SK-N-SH (cell line): ENCODE measurements at places on chromosomes 2 and 18. TPM values are rescaled to one million over a fixed set of nuclear protein-coding genes. Genes with fewer than 3 reads are reported as not detected.

GRCh38 chr2:601387-601698 lies 75.9 kb downstream of the TMEM18 start:
- DNase-seq: peak; percentile 34

DNA sequence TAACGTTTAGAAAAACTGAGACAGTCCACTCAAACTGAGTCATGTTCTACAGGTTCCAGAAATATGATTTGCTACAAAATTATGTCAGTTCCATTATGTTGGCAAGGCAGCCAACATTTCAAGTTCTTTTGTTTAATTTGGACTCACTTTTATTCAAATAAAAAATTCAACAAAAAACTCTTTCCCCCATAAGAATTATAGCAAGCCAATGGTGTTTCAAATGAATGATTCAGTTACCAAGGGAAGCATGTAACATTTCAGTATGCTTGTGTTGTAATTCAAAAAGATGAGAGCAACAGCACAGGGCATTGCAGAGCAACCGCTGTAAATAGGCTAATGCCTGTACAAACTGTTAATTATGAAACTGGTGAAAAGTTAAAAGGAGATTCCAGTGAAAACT lies 140.8 kb downstream of the FIGN start:
- DNase-seq: no peak

FAM110C gene
- not detected in 2 replicates for polyA plus RNA-seq

- DNase-seq: no peak
These were observed 158.3 kb upstream of the NDUFV2 start for GRCh38 chr18:8943900-8944870.

DNA sequence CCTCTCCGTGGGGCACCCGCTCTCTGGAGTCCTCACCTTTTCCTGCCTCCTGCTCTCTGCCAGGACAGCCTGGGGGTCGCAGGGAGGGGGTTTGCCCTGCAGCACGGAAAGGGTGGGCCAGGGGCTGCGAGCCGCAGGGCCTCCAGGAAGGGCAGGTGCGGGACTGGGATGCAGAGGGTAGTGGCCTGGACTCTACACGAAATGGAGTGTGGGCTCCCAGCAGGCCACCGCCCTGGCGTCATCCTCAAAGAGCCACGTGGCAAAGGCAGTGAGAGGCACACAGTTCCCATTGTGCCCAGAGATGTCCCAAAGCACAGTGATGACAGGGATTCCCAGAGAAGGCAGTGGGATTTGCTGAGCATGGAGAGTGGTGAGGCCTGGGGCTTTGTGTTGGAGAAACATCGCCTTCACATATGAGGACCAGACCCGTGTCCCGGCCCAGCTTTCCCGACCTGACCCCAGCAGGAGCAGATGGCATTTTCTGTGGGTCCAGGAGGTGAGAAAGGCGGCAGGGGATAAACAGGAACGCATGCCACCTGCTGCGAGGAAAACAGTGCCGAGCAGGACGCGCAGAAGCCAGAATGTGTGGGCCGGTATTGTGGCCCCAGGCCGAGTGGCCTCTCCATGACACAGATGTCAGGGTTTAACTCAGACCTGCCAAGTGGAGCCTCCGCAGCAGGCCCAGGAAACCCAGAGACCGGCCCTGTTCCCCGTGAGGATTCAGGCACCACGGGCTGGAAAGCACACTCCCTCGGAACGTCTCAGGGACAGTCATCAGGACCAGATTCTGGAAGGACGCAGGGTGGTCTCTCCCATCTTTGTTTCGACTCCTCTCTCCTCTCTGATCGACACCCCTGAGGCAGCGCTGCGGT lies 855.5 kb upstream of the SALL3 start:
- DNase-seq: no peak

FIGN gene
- 0.74 and 0.75 TPM in 2 replicates for polyA plus RNA-seq

DNA sequence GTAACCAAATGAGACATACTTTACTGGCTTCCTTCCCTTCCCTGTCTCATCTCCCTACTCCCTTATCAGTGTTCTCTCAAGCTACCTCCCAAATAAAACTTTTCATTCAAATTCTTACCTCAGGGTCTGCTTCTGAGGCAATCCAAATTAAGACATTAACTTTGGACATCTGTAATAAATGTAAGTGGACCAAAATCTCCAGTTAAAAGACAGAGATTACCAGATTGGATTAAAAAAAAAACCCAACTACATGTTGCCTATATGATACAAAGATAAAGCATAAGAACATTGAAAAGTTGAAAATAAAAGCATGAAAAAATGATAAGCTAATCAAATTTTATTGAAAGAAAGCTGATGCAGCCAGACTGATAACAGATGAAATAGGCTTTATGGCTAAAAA lies 58.8 kb upstream of the ST3GAL5 start:
- DNase-seq: no peak

GRCh38 chr2:20771299-20771698 lies 51.6 kb downstream of the LDAH start:
- no peak for DNase-seq

SH3BP4 gene
- 27.7 and 32.9 TPM in 2 replicates for polyA plus RNA-seq

GRCh38 chr2:232681527-232681926 lies 15.6 kb upstream of the GIGYF2 start:
- no peak for DNase-seq

LHCGR gene
- polyA plus RNA-seq: not detected in 2 replicates

DNA sequence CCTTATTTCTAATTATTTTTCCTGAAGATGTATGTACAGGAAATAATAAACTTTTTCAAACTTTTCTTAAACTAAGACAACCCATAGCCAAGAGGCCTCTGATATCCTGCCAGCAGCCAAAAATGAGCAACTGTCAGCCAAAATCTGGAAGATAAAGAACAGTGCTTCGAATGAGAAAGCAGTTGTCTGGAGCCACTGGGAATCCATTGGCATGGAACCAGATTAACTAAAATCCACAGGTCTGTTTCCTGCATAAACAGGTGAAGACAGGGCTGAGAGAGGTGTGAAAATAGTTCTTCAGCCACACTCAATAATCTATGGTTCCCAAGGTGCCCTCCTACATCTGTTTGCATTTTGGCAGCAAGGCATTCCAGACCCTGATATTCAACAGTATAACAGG lies 1076.7 kb upstream of the PIK3C3 start:
- no peak for DNase-seq

DNA sequence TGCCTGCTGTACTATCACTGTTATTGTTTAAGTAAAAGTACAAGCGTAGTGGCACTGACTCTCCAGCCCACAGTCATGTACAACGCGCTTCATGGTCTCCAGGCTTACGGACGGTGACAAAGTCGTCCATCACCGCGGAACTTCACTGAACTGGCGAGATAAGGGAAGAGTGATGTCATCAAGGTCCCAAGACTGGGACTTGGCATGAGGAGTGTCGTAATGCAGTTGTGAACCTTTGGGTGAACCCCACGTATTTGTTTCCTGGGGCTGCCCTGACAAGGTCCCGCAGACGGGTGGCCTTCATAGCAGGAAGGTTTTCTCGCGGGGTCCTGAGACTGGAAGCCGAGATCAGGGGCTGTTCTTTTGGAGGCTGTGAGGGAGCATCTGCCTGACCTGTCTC lies 17.3 kb downstream of the NFATC1 start:
- no peak for DNase-seq

DNA sequence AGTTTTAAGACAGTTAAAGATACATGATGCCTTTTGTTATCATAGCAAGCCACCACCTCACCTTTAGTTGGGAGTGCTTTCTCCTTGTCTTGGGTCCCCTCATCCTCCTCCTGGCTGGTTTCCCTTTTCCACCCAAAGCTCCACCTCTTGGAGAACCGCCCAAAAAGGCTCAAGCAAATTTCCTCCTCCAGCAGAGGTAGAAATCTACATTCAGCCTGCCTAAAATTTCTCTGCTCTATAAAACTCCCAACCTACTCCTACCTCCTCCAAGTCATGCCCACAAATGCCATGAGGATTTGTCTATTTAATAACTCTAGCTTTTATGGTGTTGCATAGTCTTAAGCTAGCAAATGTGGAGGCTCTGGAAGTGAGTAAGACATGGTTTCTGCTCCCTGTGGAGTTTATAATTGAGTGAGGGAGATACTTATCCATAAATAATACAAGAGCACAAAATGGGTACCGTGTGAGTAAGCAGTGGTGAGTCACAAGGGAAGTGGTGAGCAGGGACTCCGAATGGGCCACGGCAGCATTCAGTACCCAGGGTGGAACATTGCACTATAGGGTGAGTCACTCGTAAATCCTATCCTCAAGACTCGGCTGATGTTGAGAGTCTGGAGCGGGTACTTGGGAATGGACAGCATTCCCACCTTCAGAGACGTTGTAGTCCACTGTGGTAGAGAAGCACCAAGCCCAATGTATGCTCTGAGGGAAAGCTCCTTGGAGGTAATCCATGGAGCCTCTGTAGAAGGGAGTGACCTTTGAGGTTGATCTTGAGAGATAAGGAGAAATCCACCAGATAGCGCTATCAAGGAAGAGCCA lies 146.3 kb downstream of the RTN4 start:
- no peak for DNase-seq

GRCh38 chr18:2963048-2963447 lies 49.9 kb downstream of the LPIN2 start:
- no peak for DNase-seq

- no peak for DNase-seq
These were observed 227.1 kb downstream of the RAB3GAP1 start for GRCh38 chr2:135279209-135279608.

DNA sequence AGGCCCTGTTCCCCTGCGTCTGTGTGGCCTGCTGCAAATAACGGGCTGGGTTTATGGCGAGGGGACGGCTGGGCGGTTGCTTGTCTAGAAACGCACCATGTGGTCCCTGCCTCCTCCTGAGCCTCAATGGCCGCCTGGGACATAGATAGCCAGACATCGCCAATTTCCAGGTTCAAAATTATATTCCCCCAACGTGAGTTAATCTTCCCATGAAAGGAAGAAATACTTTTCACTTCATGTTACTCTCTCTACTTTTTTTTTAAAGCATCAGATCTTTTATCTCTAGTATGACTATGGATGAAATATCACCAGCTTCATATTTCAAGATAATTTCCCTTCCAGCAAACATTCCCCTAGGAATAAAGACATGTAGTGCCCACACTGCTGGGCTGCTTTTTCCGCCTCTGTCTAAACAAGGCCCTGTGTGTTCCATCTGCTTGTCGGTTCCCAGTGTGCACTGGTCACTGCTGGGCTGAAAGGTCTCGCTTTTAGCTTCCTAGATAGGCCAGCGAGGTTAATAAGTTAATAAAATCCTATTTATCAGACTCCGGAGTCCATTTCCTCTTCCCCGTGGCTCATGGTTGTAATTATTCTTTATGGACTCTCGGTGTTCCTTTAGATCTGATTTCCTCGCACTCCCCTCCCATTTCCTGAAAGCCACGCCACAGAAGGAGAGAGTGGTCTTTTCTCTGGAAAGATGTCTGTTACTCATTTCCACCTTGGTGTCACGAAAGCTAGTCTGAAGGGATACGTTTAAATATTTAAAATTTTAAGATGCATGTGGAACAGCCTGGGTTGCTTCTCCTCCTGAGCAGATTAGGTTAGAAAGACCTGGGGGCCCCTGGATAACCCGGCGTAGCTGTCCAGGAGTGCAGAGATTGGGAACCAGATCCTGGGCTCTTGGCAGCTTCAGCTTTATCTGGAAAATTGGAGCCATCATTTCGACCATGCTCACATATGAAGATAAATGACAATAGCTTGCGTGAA lies 196.6 kb upstream of the COPS8 start:
- no peak for DNase-seq

- DNase-seq: peak; percentile 45
These were observed 7.3 kb upstream of the DUSP2 start for GRCh38 chr2:96152304-96153161.

DNA sequence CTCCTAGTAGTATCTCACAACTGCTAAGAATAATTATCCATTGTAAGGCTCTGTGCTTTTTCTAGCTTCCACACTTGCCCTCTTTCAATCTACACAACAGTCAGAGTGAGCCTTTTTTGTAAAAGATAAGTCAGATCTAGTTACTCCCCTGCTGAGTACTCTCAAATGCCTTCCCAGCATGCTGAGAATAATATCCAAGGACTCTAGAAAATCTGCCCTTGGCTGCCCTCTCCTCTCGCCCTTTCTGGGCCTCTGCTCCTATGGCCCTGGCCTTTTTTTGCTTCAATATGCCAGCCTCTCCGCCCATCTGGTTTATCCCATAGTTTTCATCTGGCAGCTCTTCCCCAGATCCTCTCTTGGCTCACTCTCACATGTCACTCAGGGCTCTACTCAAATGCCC lies 455.9 kb upstream of the UBE2E3 start:
- no peak for DNase-seq

- DNase-seq: no peak
These were observed 4.6 kb downstream of the MRPL33 start for GRCh38 chr2:27776097-27776496.

DNA sequence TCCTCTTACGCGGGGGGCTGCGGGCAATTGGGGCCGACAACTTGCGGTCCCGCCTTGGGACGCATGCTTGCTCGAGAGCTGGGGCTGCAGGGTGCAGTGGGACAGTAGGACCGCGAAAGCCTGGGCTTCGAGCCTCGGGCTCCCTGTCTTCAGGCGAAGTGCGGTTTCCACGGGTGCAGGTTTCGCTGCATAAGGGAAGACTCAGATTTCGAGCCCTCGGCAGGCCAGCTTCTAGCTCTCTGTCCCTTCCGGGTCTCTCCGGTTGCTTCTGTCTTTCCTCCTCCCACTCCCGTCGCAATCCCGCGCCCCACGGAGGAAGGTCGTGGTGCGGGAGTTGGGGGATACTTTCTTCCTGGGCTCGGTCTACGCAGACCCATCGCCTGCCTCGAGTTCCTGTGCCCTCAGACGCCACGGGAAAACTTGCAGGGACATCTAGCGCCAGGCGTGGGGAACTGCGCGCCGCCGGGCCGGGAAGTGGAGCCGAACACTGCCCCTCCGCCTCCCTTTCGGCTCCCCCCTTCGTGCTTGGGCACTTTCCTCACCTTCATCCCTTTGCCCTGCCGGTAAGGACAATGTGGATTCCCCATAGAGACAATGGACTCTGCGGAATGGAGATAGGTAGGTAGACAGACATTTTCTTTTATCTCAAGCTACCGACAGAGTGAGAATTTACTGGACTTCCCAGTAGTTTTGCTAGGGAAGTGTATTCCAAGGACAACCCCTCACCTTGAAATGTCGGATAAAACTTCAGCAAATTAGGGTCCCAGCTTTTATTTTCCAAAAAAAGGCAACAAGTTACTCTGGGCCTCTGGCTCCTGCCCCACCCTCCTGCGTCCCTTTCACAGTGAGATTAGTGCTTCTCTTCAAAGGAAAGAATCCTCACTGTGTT lies 4.2 kb upstream of the HOXD13 start:
- peak; percentile 86 for DNase-seq

GRCh38 chr2:229610333-229610732 lies 104.0 kb downstream of the DNER start:
- DNase-seq: no peak

GRCh38 chr18:77044866-77045664 lies 87.5 kb downstream of the MBP start:
- no peak for DNase-seq

RBKS gene
- polyA plus RNA-seq: 7.2 and 7.4 TPM in 2 replicates

DNA sequence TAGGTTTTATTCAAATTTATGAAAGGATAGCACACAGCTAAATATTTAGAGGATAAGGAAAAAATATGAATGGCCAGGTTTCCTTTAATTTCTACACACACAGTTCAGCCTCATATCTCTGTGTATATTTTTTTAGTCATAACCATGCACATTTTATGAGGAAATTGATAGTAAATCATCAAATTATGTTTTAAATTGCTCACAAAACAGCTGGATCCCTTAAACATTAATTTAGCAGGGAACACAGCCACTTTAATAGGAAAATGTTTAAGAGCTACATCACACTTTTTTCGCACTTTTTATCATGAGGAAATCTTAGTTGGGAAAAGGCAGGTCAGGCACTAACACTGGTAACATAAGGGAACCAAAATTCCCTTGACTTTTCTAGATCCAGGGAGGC lies 65.4 kb downstream of the PDE1A start:
- DNase-seq: no peak
